ENCODE measurements at places on chromosomes 12 and 14. TPM values are rescaled to one million over a fixed set of nuclear protein-coding genes. Genes with fewer than 3 reads are reported as not detected.

Gene KRT71
- total RNA-seq, result not detected

Gene KRT84
- not detected for total RNA-seq

Gene COCH
- 5.4 TPM for total RNA-seq

Gene TAS2R31
- 1.1 TPM for total RNA-seq

Gene REP15
- 2.4 TPM for total RNA-seq

Gene FAM216A
- 60.2 TPM for total RNA-seq

Gene DPY19L2
- total RNA-seq, result 1.3 TPM

Gene SOAT2
- not detected for total RNA-seq

Gene LMO3
- 2.0 TPM for total RNA-seq

Gene MYH7
- not detected for total RNA-seq

Gene SPX
- total RNA-seq, result 2.4 TPM

Gene ETFBKMT
- 0.74 TPM for total RNA-seq

Gene RBMS2
- total RNA-seq, result 11.8 TPM

Gene REM2
- total RNA-seq, result 0.11 TPM

Gene NPFF
- not detected for total RNA-seq

Gene GPR137C
- total RNA-seq, result not detected

Gene MFAP5
- not detected for total RNA-seq

Gene ZFYVE1
- 3.9 TPM for total RNA-seq

All from A375 (cell line).